Activated T-helper 1 cell treated with Interleukin-2 at 50 U/mL for 16 hours (primary cell): ENCODE measurements at places on chromosomes 6 and 20.

GRCh38 chr20:47438464-47439381 is 63.0 kb upstream of the NCOA3 start:
- no peak for DNase-seq

DNA sequence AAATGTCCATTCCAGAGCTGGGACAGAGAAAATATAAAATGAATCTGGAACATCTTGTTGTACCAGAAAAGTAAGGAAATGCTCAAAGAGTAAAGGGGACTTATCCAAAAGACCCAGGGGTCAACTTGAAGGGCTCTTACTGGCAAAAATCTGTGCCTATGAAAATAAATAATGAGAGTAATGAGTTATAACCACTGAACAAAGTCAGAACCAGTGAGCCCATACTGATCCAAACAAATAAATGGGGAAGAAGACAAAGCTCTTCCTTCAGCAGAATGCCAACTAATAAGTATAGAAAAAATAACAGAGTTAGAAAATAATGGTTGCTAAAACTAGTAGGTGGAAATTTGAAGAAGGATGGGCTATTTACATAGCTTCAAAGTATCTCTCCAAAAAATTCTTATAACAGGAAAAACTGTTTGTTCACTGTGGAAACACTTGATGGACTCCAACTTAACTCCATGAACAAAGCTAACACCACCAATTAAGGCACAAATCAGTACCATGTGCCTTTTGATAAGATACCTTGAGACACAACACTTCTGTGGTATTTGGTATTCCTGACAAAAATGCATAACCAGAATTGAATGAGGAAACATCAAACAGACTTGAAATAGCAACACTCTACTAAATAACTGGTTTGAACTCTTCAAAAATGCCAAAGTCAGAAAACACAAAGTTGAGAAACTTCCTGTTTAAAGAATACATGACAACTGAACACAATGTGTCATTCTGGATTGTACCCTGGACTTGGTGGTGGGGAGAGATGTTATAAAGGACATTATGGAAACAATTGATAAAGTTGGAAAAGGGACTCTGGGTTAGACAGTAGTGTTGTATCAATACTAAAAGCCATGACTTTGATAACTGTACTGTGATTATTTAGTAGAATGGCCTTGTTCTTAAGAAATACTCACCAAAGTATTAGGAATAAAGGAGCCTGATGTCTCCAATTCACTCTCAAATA is 197.5 kb downstream of the ISM1 start:
- no peak for DNase-seq

DNA sequence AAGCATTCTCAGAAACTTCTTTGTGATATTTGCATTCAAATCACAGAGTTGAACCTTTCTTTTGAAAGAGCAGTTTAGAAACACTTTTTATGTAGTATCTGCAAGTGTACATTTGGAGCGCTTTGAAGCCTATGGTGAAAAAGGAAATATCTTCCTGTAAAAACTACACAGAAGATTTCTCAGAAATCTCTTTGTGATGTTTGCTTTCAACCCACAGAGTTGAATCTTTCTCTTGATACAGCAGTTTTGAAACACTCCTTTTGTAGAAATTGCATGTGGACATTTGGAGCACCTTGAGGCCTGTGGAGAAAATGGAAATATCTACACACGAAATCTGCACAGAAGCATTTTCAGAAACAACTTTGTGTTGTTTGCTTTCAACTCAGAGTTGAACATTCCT is 612.3 kb upstream of the ZNF337 start:
- no peak for DNase-seq

DNA sequence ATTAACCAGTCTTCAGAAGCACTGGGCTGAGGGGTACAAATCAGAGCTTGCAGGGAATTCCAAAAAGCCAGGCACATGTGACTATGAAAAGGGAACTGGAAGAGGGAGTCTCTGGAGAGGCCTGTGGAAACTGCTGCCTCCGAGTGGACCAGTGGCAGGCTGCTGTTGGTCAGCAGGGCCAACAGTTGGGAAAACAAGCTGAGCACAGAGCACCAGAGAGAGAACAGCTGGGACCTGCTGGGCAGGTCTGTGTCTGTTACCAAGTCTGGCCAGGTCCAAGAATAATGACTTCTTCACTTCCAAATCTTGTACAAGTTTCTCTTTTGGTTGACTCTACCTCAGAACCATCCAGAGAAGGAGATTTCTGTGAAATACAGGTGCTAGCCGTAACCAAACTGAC is 81.4 kb downstream of the LIN28B start:
- no peak for DNase-seq

GRCh38 chr6:35396991-35397390 is 54.6 kb downstream of the PPARD start:
- DNase-seq, result no peak

GRCh38 chr20:50418890-50419642 is 91.1 kb upstream of the PTPN1 start:
- DNase-seq, result no peak

DNA sequence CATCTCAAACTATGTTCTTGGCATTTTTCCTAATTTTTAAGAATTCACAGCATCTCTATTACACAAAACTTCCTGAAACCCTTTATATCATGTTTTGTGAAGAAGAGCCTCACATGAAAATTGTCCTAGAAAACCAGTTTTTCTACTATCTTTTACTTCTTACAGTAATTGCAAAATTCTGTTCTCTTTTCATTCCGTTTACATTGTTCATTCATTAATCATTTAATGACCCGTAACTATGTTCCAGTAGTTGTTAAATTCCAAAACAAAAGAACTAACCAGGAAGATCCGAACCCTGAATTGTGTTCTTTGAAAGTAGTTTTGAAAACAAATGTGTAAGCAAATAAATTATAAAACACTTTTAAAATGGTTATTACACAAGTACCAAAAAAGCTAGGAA is 597.0 kb downstream of the EYS start:
- DNase-seq, result no peak

GRCh38 chr6:150157081-150157480 is 14.2 kb downstream of the PPP1R14C start:
- no peak for DNase-seq

DNA sequence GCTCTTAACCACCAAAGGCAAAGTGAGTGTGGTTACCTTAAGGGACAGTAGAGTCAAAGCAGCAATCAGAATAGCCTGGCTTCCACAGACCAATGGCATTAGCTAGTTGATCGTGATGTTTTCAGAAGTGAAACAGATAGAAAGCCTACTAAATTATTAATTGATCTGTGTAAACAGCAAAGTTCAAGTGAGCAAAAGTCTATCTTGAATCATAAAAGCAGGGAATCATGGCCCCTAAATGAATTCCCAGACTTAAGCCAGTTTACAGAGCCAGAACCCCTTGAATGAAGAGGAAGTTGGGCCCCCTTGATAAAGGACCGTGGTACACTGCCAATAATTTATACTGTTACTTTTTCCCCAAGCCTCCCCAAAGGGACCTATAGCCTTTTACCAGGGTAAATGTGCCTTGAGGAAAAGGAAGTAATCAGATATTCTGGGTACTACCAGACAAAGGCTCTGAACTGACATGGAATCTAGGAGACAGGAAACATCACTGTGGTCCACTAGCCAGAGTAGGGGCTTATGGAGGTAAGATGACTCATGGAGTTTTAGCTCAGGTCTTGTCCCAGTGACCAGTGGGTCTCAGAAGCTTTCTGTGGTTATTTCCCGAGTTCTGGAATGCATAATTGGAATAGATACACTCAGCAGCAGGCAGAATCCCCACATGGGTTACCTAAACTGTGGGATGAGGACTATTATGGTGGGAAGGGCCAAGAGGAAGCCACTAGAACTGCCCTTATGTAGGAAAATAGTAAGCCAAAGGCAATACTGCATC is 317.5 kb downstream of the CD83 start:
- DNase-seq, result no peak

DNA sequence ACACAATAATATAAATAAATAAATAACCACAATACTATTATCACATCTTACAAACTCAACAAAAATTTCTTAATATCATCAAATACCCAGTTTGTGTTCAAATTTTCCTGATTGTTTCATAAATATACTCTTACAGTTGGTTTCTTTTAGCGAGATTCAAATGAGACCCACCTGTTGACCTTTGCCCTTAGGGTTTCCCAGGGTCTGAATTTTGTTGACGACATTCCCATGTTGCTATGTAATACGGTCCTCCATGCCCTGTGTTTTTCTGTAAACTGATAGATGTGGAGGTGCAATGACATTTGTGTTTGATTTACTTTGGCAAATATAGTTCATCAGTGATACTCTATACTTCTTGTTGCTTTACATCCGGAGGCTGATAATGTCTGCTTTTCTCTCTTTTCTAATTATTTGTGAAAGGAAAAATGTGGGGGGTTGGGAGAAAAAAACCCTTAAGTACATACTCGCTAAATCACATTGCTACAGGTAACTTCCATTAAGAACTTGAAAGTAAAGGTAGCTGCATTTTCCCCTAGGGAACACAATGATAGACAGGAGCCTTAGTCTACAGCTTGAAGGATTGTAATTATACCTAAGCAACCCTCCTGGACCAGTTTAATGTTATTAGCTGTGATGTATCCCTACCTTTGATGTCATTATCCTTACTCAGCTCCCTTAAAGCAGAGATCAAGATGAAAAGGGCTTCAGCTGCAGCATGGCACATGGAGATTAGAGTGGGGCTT is 6.6 kb downstream of the MOG start:
- no peak for DNase-seq

DNA sequence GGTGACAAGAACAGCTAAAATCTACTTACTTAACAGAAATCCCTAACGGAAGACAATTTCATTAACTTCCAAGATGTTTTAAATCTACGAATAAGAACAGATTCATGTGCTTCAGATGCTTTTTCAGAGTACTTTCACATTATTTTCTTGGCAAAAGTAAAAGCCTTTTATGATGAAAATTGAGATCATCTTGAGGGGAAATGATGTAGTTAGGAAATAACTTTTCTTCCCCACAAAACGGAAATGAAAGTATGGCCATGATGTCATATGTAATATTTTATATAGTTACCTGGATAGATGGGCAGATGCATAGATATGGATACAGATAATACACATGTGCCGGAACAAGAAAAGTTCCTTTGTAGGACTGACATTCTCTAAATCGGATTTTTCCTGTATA is 32.8 kb downstream of the SASH1 start:
- no peak for DNase-seq

DNA sequence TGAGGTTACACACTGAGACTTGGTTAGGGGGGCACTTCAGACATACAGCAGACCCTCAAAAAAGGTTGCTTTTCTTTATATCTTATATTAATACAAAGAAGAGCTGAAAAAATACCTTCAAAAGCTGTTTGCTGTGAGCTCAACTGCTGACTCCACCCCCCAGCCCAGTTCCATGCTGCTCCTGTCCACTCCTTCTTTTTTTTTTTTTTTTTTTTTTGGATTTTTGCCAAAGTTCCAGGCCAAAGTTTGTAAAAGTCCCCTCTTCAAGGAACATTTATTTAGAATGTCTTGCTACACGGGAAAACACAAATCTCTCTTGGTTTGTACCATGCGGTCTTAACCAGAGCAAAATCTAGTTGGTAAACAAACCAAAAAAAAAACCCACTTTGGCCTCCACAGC is 85.3 kb upstream of the AKAP12 start:
- DNase-seq, result no peak
